Activated T-helper 17 cell treated with anti-CD3 and anti-CD28 coated beads, Interleukin-2, amount 50 U/mL, for 72 hours (primary cell): ENCODE measurements at places on chromosomes 1 and 21. TPM values are rescaled to one million over a fixed set of nuclear protein-coding genes. Genes with fewer than 3 reads are reported as not detected.
A peak's percentile ranks its signal among the peaks of the same experiment; 100 is the strongest.

The ZYG11B gene
- 10.0 TPM for total RNA-seq

The TPM3 gene
- 370 TPM for total RNA-seq

- H3K36me3 ChIP-seq: peaks cover 30% of the 10 kb centered on the region
- peak overlapping the region; percentile 94 for H3K27ac ChIP-seq
Measured at GRCh38 chr1:29183287-29183686, 1.6 kb upstream of the SRSF4 start.

DNA sequence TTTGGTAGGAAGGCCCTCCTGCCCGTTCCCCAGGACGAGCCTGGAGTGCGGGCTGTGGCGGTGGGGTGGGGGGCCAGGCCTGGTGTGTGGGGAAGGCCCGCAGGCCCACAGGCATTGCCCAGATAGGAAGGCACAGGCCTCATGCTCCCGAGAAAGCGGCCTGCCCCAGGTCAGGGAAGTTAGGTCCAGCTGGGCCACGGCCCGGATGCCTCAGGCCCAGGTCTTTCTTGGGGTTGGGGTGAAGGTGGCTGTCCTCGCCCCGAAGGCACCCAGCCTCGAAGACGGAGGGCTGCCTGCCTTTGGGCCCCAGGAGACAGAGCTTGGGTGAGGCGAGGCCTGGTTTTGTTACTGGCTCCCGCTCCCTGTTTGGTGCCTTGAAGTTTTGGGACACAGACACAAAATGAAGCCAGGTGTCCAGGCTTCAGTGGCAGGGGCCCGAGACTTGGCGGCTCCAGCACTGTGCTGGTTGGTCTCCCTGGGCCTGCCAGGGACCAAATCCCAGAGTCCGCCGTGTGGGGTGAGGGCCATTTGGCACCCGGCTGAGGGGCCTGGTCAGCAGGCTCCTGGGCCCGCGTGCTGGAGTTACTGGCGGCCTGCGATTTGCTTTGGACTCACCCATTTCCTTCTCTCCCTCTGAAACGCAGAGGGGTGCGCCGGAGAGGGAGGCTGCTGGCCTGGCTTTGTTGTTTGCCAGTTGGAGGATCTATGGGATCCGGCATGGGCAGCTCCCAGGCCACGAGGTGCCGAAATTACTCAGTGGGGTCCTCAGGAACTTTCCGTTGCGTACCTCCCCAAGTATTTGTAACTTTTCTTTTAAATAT is 2.0 kb downstream of the SKI start:
- H3K4me3 ChIP-seq: peak overlapping the region; percentile 99
- ATAC-seq: no peak
- no peaks in the 10 kb centered on the region for H3K27me3 ChIP-seq
- H3K36me3 ChIP-seq: peaks cover 52% of the 10 kb centered on the region

The SUSD4 gene
- total RNA-seq: 0.11 TPM

DNA sequence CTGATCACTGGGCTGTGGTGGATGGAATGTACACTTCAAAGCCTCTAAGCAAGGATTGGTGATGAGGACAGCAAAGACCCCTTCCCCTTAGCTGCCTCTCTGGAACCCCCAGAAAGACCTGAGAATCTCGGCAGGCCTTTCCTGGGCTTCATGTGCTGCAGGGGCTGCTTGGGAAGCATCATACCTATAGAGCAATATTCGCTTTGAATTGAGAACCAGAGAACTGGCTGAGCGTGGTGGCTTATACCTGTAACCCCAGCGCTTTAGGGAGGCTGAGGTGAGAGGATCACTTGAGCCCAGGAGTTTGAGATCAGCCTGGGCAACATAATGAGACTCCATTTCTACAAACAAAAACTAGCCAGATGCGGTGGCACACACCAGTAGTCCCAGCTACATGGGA is 22.0 kb downstream of the CSF1 start:
- ATAC-seq: no peak
- peaks cover 5% of the 10 kb centered on the region for H3K4me1 ChIP-seq
- no peak overlapping the region for H3K4me3 ChIP-seq
- H3K36me3 ChIP-seq: peaks cover 30% of the 10 kb centered on the region
- H3K27me3 ChIP-seq: no peaks in the 10 kb centered on the region

DNA sequence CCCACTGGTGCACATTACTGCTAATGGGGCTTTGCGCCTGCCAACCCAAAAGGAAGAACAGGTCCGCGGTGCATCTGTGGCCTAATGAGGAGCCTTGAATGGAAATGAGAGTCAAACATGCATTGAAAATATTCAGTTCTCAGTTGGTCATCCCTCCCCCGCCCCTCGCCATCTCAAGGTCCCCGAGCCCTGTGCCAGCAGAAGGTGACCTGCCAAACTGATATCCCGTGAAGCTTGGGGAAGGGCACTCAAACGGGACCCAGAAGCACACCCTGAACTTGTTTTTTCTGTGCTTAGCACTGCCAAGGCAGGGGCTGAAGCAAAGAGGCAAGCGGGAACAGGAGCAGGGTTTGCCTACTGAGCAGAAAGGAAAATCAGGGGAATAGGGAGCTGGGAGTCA is 67.9 kb upstream of the ZNF648 start:
- H3K27ac ChIP-seq: no peak overlapping the region
- no peak for ATAC-seq
- H3K27me3 ChIP-seq: peaks cover 3% of the 10 kb centered on the region

DNA sequence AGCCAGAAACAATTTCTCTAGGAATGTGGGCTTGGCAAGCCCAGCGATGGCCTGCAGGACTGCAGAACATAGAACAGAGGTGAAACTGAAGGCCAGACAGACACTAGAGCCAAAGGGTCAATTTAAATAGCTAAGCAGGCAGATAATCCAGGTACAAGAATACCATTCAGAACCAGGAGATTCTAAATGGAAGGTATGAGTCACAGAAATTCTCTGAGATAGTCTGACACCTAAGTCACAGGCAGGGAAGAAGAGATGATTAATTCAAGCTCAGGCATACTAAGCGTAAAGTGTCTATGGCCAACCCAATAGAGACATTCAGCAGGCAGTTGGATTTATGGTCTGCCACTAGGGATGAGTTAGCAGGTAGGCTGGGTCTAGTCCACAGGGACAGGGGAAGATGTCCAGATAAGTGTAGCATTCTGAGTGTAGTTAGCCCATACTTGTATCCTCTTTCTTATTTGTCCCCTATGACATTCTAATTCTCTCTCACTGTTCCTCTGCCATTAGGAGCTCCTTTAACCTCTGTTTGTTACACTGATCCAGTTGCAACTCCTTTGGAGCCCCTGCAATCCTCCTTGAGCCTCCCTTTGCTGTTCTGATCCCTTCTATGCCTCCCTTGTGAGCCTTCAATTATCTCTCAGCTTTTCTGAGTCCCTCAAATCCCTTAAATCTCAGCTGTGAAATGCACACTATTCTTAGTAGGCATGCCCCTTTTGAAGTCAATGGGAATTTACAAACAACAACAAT is 383.8 kb downstream of the LMO4 start:
- H3K36me3 ChIP-seq: no peaks in the 10 kb centered on the region
- ATAC-seq: no peak
- peaks cover 6% of the 10 kb centered on the region for H3K27me3 ChIP-seq
- no peaks in the 10 kb centered on the region for H3K4me1 ChIP-seq

DNA sequence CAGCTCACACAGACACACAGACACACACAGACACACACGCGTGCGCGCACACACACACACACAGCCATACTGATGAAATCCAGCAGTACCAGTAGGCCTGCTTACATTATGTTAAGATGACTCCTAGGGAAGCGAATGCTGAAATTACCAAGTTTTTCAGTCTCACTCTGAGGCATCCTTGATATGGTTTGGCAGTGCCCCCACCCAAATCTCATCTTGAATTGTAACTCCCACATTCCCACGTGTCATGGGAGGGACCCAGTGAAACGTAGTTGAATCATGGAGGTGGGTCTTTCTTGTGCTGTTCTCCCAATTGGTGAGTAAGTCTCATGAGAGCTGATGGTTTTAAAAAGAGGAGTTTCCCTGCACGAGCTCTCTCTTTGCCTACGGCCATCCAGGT is 64.1 kb downstream of the TIAM1 start:
- H3K27me3 ChIP-seq: no peaks in the 10 kb centered on the region
- no peak overlapping the region for H3K27ac ChIP-seq
- ATAC-seq: peak; percentile 77
- H3K4me1 ChIP-seq: peaks cover 15% of the 10 kb centered on the region
- H3K36me3 ChIP-seq: no peaks in the 10 kb centered on the region

GRCh38 chr1:1349256-1350012 is at the start of gene DVL1:
Gene DVL1, minus strand, starts transcription at chr1:1349418. Its CDS starts 353 bp downstream, at chr1:1349065.
- peak; percentile 69 for ATAC-seq
- H3K4me1 ChIP-seq: peaks cover 14% of the 10 kb centered on the region
- no peak within 1 kb of the TSS for H3K27ac ChIP-seq
- no peaks in the 10 kb centered on the region for H3K36me3 ChIP-seq
- H3K27me3 ChIP-seq: peaks cover 10% of the 10 kb centered on the region
- peak within 1 kb of the TSS; percentile 66 for H3K4me3 ChIP-seq

- ATAC-seq: no peak
- peaks cover 30% of the 10 kb centered on the region for H3K4me1 ChIP-seq
- H3K27me3 ChIP-seq: no peaks in the 10 kb centered on the region
- peak overlapping the region; percentile 67 for H3K27ac ChIP-seq
- peaks cover 18% of the 10 kb centered on the region for H3K36me3 ChIP-seq
Measured at GRCh38 chr1:30760596-30761324, 3.2 kb upstream of the LAPTM5 start.

The LAMTOR5 gene
- total RNA-seq: 150 TPM

The ADAMTS4 gene
- 3.1 TPM for total RNA-seq

The INTS11 gene
- total RNA-seq: 122 TPM

DNA sequence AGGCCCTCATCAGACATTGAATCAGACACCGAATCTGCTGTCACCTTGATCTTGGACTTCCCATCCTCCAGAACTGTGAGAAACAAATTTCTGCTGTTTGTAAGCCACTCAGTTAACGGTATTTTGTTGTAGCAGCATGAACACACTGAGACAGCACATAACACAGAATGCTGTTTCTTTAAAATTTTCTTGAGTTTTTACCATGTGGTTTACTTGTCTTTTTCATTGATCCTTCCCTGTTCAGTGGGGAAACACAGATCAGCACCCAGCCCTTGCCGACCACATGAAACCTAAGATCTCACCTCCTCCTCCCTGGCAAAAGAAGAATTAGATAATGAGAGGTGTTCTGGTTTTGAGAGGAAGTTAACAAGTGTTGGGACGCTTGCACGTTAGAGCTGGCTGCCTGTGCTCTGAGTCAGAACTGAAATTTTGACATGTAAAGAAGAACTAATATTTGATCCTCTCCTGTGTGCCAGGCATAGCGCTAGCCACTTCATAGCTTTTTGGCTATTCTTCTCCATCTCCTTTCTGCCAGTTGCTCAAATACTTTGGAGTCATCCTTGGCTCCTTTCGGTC is 179.6 kb downstream of the DHRS3 start:
- peak; percentile 44 for ATAC-seq
- H3K27ac ChIP-seq: peak overlapping the region; percentile 81
- peaks cover 65% of the 10 kb centered on the region for H3K36me3 ChIP-seq
- no peaks in the 10 kb centered on the region for H3K27me3 ChIP-seq

The RGS1 gene
- 151 TPM for total RNA-seq

DNA sequence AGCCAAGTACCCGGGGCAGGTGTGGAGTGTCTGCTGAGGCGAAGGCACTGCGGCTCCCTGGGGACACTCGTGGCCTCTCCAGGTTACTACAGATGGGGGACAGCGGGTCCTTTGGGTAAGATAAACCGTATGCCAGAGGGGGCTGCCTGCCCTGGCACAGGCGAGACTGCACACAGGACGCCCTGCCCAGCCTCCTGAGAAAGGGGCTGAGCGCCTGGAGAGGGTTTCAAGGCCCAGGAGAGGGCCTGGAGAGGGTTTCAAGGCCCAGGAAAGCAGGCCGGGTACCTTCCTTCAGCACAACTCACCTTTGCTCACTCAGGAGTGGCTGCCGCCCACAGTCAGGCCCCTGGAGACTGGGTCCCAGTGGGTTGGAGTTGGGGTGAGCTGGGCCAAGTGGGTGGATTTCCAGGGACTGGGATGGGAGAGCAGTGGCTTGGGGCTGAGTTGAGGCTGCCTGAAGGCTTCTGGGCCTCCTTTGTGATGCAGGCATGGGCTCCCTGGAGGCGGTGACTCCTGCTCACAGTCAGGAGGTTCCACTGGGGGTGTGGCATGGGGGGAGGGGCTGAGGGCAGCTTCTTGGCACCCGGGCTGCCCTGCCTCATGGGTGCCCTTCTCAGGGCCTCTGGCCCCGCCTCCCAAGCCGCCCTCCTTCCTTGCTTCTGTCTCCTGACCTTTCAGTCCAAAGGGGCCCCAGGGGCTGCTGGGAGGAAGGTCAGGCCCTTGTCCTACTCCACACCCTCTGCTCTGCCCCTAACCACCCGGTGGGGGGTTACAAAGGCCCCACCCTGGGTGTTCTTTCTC is at the start of gene MMEL1:
Gene MMEL1, minus strand, starts transcription at position 456 of the 801 bp plus-strand sequence. CDS start 3,532 bp downstream, outside the sequence.
- no peaks in the 10 kb centered on the region for H3K36me3 ChIP-seq
- H3K4me3 ChIP-seq: no peak within 1 kb of the TSS
- ATAC-seq: no peak
- H3K4me1 ChIP-seq: no peaks in the 10 kb centered on the region

DNA sequence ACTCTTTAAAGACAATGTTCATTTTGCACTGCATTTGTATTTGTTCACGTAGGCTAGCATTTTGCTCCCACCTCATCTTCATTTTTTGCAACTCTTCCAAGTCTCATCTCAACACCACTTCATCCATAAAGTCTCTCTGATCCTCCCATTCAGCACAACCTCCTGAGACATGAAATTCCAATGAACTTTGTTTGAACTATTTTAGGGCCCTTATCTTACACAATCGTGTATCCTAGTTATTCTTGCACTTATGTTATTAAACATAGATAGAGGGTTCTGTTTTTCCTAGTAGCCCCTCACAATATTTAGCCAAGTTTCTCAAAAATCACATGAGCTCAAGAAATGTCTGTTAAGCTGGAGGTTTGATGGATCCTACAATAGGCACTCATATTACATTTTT is 500.5 kb upstream of the ADAMTS5 start:
- H3K36me3 ChIP-seq: no peaks in the 10 kb centered on the region
- H3K27ac ChIP-seq: no peak overlapping the region
- H3K4me1 ChIP-seq: no peaks in the 10 kb centered on the region
- no peak for ATAC-seq
- H3K4me3 ChIP-seq: no peak overlapping the region

- H3K27ac ChIP-seq: peak overlapping the region; percentile 86
- H3K36me3 ChIP-seq: peaks cover 14% of the 10 kb centered on the region
- no peaks in the 10 kb centered on the region for H3K27me3 ChIP-seq
- H3K4me1 ChIP-seq: peaks cover 42% of the 10 kb centered on the region
Measured at GRCh38 chr1:174964261-174964971, 35.3 kb upstream of the CACYBP start.
